Aorta (tissue), 5 donors: ENCODE measurements at places on chromosomes 3 and 15. TPM values are rescaled to one million over a fixed set of nuclear protein-coding genes. Genes with fewer than 3 reads are reported as not detected.

DNA sequence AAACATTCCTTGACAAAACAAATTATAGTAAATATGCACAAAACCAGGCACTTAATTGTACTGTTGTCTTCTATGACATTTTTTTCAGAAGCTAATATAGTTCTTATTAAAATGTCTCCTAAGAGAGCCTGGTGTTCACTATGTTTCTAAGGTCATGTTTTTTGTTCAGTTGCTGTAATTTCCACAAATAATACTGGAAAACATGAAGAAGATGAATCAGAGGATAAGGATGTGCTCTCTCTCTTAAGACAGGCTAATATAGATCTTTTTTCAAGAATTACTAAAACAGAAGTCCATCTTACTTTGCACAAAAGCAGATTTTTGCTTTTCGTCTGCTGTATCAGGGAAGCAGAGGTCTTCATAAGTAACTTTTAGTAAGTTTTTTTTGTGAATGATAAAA is 823.0 kb upstream of the NECTIN3 start:
- no peak overlapping the region for H3K4me3 ChIP-seq
- no peaks in the 10 kb centered on the region for H3K27me3 ChIP-seq
- no peak overlapping the region for H3K27ac ChIP-seq
- no peaks in the 10 kb centered on the region for H3K36me3 ChIP-seq

DNA sequence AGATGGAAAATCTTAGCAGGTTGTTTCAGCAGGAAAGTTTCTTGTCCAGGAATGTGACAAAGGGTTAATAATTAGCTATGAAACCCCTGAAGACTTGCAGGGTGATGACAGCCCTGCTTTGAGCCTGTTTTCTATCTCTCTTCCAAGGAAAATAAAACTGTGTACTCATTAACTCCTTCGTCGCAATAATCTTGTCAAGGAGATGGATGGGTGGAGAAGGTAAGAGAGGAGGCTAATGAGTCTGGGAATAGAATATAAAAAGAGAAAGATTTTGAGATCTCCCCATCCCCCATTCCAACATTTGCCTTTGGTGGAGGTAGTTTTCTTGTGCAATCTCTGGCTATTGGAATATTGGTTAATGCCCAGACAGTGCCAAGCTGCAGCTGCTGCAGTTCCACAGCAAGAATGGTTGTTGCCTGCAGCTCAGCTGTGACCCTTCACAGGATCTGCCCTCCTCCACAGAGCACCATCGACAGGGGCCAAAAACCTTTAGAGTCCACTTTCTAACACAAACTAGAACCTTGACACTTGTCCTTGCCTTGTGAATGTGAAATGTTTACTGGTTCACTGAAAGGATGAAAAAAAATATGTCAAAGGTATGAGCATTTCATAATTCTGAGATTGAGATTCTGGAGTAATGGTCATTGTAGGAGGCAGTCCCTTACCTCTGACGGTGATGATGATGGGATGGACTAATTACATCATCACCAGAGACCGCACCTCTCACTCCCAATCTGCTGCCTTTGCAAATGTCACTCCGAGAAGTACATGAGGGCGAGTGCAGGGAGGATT is 4.2 kb upstream of the LRIG1 start:
- no peaks in the 10 kb centered on the region for H3K36me3 ChIP-seq
- no peaks in the 10 kb centered on the region for H3K4me1 ChIP-seq
- H3K27ac ChIP-seq: no peak overlapping the region
- no peak for DNase-seq
- no peaks in the 10 kb centered on the region for H3K27me3 ChIP-seq
- no peak overlapping the region for H3K4me3 ChIP-seq

DNA sequence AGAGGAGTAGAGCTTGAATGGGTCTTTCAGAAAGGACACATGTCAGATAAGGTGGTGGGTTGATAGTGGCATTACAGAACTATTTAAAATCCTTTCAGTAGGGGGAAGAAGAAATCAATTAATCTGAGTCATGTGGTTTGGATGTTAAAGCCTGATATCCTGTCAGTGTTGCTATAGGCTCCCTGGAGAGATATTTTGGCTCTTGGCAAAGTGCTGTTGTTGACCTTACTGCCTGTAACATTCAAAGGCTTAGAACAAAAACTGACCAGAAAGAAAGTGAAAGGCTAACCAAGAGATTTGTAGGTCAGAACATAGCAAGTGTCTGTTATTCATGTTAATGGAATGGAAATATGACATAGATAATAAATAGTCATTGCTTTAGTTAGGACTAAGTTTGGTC is 552.9 kb downstream of the DIPK2A start:
- H3K4me1 ChIP-seq: no peaks in the 10 kb centered on the region
- no peak for DNase-seq
- H3K27me3 ChIP-seq: no peaks in the 10 kb centered on the region

GRCh38 chr3:97914388-97914787 is 57.8 kb downstream of the RIOX2 start:
- H3K36me3 ChIP-seq: peaks cover 5% of the 10 kb centered on the region
- DNase-seq: no peak
- H3K4me1 ChIP-seq: no peaks in the 10 kb centered on the region
- H3K4me3 ChIP-seq: no peak overlapping the region

DNA sequence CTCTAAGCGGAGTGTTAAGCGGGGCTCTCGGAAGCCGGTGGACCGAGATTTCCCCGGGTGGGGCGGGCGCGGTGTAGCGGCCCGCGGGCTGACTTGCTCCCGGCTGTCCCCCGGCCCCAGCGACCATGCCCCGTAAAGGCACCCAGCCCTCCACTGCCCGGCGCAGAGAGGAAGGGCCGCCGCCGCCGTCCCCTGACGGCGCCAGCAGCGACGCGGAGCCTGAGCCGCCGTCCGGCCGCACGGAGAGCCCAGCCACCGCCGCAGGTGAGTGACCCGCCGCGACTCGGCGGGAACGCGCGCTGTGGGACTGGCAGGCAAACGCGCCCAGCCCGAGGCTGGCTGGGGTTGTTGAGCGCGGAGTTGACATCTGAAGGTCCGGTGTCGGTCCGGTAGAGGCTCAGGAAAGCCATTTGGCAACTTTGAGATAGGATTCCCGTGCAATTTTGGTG is 1.3 kb downstream of the SMC4 start:
- peak overlapping the region; percentile 88 for H3K4me3 ChIP-seq
- H3K27ac ChIP-seq: peak overlapping the region; percentile 71
- H3K4me1 ChIP-seq: no peaks in the 10 kb centered on the region
- H3K27me3 ChIP-seq: no peaks in the 10 kb centered on the region
- DNase-seq: peak; percentile 52

DNA sequence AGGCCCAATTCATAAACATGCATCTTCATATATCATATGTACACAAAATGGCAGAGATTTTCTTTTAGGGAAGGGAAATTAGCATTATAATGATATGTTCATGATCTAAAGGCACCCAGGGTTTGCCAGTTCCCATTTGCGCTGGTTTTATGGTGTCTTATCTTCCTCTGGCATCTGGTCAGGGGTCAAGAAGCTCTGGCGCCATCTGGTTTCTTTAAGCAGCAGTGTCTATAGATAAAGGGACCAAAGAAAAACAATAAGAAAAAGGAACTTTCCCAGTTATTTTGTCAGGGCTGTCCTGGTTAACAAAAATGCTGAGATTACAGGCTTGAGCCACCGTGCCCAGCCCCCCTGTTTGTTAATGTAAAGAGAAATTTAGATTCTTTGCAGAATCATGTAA is 3.3 kb upstream of the DCP1A start:
- H3K27me3 ChIP-seq: no peaks in the 10 kb centered on the region
- DNase-seq: no peak
- H3K4me1 ChIP-seq: no peaks in the 10 kb centered on the region
- no peaks in the 10 kb centered on the region for H3K36me3 ChIP-seq

DNA sequence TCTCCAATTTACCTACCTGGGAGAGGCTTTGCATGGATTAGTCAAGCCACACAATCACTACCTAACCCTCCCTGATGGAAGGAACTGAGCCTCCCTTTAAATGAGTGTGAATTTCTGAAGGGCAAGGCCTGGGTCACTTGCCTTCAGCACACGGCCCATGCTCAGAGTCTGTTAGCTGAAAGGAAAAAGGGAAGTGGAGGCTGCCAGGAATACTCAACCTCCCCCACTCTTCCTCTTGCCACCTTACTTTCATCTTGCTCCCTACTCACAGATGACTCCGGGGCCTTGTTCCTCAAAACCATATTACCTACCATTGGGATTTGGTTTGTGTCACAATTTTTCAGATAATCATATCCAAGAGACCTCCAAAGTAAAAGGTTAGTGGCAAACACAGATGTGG is 220.0 kb downstream of the ABHD5 start:
- H3K27ac ChIP-seq: no peak overlapping the region
- H3K4me1 ChIP-seq: no peaks in the 10 kb centered on the region
- no peak overlapping the region for H3K4me3 ChIP-seq
- no peaks in the 10 kb centered on the region for H3K27me3 ChIP-seq
- H3K36me3 ChIP-seq: no peaks in the 10 kb centered on the region

Gene ALAS1
- 34.5 TPM for total RNA-seq

Gene SUCNR1
- 1.4 TPM for total RNA-seq

Gene KLHL6
- total RNA-seq: 4.6 TPM

Gene TMEM158
- total RNA-seq: 3.0 TPM

Gene ELL3
- 2.5 TPM for total RNA-seq

Gene GCHFR
- total RNA-seq: 7.7 TPM
